ENCODE measurements at places on chromosomes 4 and X. TPM values are rescaled to one million over a fixed set of nuclear protein-coding genes. Genes with fewer than 3 reads are reported as not detected.

ATP8A1 gene
- 0.03 TPM for total RNA-seq

CFP gene
- total RNA-seq = 0.08 TPM

PABPC1L2B gene
- not detected for total RNA-seq

PSAPL1 gene
- total RNA-seq = not detected

FRAS1 gene
- 32.8 TPM for total RNA-seq

OPRPN gene
- not detected for total RNA-seq

CSAG1 gene
- 0.63 TPM for total RNA-seq

PRRG3 gene
- not detected for total RNA-seq

PTTG2 gene
- not detected for total RNA-seq

SATL1 gene
- total RNA-seq = 0.46 TPM

SERPINA7 gene
- not detected for total RNA-seq

ATP1B4 gene
- not detected for total RNA-seq

FRG2 gene
- 0.66 TPM for total RNA-seq

IL13RA2 gene
- not detected for total RNA-seq

TLL1 gene
- total RNA-seq = 1.4 TPM

GAGE2A gene
- not detected for total RNA-seq

MAPK10 gene
- total RNA-seq = 35.5 TPM

RNF150 gene
- 23.4 TPM for total RNA-seq

RNF175 gene
- total RNA-seq = not detected

IBSP gene
- not detected for total RNA-seq

PAGE2 gene
- total RNA-seq = not detected

NKX1-1 gene
- total RNA-seq = not detected

ITGB1BP2 gene
- total RNA-seq = 5.0 TPM

INPP4B gene
- 20.9 TPM for total RNA-seq

UCP1 gene
- not detected for total RNA-seq

ODAM gene
- not detected for total RNA-seq

All from SJCRH30 (cell line).